ENCODE measurements at places on chromosomes 7 and 10.

- DNase-seq = no peak
Measured at GRCh38 chr7:134021836-134022235, 105.3 kb upstream of the LRGUK start.

DNA sequence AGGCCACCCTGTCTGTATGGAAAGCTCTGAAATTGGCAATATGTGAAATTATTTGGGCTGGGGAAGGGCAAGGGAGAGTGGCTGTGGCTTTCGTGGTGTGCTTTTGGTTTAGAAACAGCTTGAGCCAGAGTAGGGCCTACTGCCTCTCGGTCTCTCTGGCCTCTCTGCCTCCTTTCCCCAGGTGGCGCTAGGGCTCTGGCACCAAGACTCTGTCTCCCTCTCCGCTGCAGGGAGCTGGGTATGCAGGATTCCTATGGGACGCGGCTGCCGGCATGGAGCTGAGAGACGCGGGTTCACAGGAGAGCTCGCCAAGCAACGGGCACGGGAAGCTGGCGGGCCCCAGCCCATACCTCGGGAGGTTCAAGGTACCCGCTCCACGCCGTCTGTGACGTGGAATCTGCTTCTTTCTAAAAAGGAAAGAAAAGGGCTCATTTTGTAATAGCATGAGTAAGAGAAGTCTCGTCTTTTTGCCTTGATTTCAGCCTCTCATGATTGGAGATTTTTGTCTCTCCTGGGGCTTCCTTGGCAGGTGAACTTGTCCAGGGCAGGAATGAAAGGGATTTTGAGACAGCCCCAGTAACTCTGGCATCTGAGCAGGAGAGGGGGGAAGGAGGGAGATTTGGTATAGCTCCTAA is 105.1 kb upstream of the ANLN start:
- DNase-seq = no peak

GRCh38 chr7:91325726-91326125 is 61.5 kb downstream of the FZD1 start:
- no peak for DNase-seq

- no peak for DNase-seq
Measured at GRCh38 chr7:137454246-137454724, 110.8 kb upstream of the PTN start.

GRCh38 chr7:33745934-33746333 is 159.4 kb upstream of the BMPER start:
- no peak for DNase-seq

- peak; percentile 86 for DNase-seq
Measured at GRCh38 chr7:137909042-137909441, 62.3 kb upstream of the DGKI start.

GRCh38 chr10:75424571-75424970 is 6.9 kb upstream of the LRMDA start:
- no peak for DNase-seq

- DNase-seq = no peak
Measured at GRCh38 chr10:18500576-18500975, 150.8 kb downstream of the NSUN6 start.

GRCh38 chr7:98354511-98355249 is 46.2 kb downstream of the BAIAP2L1 start:
- DNase-seq = no peak

DNA sequence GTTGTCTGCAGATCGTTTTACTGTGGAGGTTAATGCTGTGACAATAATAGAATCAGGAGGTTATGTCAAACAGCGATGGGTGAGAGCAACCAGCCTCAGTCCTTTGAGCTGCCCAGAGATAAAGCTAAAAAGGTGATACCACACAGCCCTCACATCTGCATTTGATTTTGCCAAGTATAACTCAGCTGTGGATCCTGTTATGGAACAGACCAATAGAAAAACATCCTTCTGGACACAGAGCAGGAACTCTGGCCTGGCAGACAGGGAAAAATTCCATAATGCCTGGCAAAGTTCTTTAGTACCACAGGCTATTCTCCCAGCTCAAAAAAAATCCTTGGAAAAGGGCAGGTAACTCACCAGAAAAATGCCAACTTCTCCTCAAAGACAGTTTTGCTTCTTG is 87.1 kb upstream of the PDLIM1 start:
- no peak for DNase-seq

DNA sequence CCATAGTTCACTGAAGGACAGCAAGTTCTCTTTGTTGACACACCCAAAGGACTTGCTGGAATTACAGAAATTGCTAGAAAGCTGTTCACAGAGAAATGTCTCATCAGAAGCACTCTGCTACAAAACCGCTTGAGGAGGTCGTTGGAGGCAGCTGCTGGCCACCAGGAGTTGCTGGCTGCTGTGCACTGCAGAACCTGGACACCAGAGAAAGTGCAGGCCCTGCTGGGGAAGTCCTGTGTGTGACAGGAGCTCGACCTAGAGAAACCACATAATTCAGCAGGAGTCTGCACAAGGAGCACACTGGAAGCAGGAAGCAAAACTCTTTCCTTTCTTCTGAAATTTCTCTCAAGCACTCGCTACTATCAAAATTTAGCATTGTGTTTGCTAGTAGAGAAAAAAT is 461.5 kb upstream of the GHITM start:
- no peak for DNase-seq

GRCh38 chr10:90999512-91000172 is 78.8 kb upstream of the ANKRD1 start:
- DNase-seq = no peak

DNA sequence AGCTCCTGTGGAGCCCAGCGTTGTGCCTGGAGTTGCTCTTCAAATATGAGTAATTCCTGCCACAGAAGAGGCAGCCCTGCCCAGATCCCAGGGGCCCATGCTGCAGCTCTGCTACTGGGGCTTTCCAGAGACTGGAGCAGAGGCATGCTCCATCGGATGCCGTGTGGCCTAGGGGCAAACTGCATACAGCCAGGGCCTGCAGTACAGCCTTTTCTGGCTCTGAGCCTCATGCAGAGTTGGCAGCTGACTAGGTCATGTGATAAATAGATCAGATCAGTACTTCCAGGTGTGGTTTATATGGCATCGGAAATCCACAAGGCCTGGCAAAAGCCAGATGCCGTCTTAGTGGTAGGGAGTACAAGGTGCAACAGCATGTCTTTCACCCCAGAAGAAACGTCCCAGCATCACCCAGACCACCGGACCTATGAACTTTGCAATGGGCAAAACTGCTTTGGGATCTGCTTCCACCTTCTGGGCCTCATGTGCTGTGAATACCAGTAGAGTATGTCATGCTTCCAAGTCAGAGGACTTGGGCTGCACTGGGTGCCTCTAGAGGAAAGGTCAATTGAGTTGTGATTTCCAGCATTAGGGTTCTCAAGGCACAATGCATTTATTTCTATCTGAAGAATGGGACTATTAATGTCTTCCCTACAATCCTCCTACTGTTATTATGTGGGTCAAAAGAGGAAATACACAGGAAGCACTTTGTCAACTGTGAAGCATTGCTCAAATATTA is 250.7 kb upstream of the ZNF32 start:
- no peak for DNase-seq

DNA sequence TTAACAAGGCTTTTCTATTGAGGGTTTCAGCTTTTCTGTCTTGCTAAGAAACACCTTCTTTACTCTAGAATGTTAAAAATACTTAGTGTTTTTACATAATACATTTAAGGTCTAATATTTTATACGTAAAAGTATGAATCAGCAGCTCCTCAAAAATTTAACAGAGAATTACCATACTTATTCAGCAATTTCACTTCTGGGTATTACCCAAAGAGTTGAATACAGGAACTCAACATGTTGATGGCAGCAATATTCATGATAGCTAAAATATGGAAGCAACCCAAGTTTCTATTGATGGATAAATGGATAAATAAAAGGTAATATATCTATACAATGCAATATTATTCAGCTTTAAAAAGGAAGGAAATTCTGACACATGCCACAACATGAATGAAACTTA is 9.7 kb upstream of the OR13A1 start:
- no peak for DNase-seq

GRCh38 chr10:62046522-62047227 is 145.2 kb downstream of the ARID5B start:
- DNase-seq = peak; percentile 56

DNA sequence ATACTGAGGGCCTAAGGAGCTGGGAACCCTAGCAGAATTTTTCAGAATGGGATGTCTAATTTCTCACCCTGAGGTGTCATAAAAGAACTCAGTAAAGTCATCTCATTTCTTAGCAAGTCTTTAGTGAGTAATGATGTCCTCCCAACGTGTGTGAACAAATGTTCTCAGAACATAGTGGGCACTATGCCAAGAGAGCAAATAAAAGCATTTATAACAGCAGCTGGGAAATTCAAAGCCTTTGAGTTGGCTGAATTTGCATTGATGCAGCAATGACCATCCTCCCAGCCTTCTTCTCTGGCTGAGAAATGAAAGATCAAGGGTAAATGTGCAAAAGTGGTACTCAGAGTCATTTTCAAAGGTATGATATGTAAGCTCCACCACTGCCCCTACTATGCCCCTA is 109.4 kb downstream of the FAM107B start:
- no peak for DNase-seq
